Nucleus accumbens (tissue), 56 donors: ENCODE measurements at places on chromosomes 4 and X.

GRCh38 chr4:8176547-8177399, 18.2 kb upstream of the ABLIM2 start:
- no peak for DNase-seq

DNA sequence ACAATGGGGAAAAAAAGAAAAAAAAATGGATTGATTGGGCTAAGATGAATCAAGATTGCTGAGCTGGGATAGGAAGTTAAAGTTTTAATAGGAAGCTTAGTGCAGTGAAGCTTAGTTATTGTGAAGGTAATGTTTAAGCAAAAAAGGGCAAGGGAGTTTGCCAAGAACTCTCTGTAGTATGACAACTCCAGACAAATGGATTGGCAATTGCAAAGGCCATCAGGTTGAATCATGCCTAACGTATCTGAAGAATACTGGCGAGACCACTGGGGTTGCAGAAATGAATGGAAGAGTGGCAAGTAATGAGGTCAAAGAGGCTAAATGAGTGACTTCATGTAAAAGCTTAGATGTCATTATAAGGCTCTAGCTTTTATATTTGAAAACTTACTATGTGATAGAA, 1654.0 kb downstream of the PCDH7 start:
- no peak for DNase-seq

DNA sequence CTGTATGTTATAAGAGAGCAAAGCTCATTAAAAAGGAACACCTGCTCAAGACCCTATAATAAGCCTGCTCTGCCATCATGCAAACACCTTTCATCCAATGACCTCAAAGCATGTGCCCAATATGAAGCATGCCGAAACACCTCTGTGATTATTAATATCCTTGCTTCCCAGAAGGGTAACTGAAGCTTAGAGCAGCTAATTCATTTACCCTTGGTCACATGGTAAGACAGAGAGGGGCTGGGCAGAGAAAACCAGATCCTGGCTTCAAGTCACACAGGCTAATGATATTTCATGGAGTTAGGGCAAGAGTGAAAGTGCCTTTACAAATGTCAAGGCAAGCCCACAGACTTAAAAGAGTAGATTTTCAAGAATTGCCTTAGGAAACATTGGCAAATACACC, 5.6 kb downstream of the AMOT start:
- no peak for DNase-seq

- no peak for DNase-seq
Observed at GRCh38 chrX:109448282-109448938, 33.5 kb downstream of the GUCY2F start.

- DNase-seq = no peak
Observed at GRCh38 chrX:123481913-123482851, 250.7 kb downstream of the THOC2 start.
